ENCODE measurements at places on chromosomes 2 and 18. TPM values are rescaled to one million over a fixed set of nuclear protein-coding genes. Genes with fewer than 3 reads are reported as not detected.

DNA sequence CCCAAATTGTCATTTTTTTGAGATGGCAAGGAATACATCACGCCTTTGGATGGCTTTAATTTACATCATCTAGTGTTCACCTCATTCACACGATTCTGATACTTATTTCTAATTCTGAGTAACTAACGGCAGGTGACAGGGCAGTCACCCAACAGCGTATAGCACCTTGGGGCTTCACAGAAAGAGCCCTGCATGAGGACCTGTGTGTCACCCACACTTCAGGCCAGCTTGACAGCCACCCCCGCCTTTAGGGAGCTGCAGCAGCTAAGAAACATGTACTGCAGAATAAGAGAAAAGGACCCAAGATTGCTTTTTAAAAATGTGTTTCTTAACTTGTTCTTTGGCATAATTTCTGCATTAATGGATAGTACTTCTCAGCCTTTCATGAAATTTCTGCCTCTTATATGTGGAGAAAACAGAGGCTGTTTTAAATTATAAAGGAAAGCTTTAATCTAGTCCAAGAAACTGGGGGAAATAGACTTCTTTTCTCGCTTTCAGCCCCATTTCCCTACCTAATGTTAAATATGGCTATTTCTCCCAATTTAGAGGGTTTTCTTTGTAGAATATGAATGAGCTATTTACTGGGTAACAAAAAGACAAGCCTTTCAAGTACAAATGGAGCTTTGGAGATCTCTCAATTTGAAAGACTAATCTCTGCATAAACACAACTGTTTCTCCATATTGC is 245.1 kb downstream of the LDLRAD4 start:
- no peak for DNase-seq

- no peak for DNase-seq
These were observed 107.3 kb upstream of the MGAT5 start for GRCh38 chr2:134146620-134147019.

The SH2D6 gene
- 0.24 TPM for total RNA-seq

- no peak for DNase-seq
These were observed 834.4 kb upstream of the SLC39A10 start for GRCh38 chr2:194822657-194823056.

The TRIM43 gene
- total RNA-seq: not detected

The RND3 gene
- 20.4 TPM for total RNA-seq

DNA sequence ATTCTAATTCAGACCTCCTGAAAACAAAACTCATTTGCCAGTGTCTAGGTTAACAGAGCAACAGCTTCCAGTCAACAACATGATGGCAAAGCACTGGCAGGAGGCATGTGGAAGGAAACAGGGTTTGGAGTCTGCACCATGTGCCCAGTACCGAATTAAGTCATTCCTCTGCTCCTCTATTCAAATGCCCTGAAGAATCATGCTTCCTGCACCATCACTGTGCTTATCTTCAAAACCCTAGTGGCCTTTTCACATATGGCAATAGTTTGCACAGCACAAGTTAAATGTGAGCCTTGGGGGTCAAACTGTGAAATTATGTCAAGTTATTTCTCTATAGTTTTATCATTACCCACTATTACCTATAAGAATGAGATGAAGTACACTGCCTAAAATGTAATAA is 75.4 kb upstream of the GRB14 start:
- DNase-seq: no peak

DNA sequence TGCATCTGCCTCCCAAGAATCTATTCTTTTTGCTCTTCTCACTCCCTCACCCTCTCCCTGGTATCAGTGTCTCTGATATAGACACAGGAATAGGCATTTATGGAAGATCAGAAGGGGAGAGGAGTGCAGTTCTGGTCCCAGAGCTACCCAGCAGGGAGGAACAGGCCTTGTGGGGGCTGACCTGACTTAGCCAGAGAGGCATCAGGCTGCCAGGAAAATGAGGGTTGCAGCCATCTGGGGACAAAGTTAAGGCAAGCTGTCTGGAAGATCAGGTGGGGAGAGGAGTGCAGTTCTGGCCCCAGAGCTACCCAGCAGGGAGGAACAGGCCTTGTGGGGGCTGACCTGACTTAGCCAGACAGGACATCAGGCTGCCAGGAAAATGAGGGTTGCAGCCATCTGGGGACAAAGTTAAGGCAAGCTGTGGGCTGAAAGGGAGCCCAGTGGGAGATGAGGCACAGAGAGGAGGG is 69.9 kb upstream of the HK2 start:
- no peak for DNase-seq

GRCh38 chr2:69483696-69484095 is 46.5 kb upstream of the NFU1 start:
- no peak for DNase-seq

DNA sequence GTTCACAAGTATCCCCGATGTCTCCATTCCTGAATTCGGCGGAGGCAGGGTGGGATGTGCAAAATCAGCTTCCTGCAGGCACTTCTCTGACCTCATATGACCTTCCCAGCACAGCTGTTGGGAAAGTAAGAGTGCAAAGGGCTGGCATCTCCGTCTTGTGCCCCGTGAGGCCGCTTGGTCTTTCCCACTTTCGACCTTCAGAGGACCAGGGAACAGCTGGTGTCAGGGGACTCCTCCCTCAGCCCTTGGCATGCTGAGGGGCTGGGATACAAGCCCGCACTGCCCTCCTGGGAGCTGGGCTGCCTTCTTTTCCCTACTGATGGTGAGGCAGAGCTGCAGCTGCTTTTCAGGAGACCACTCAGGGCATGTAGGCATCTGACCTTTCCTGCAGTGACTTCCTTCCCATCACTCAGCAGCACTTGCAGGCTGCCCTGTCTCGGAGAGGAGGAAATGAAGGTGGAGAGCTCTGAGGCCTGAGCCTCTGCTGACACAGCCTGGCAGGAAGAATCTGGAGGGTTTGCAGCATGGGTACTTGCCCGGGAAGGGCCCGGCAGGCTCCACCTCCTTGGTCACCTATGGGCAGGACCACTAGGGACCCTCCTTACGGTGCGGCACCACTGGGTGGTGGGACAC is 277.2 kb upstream of the HS6ST1 start:
- peak; percentile 32 for DNase-seq

- DNase-seq: no peak
These were observed at the start of gene LYPD1 for GRCh38 chr2:132669908-132670495. LYPD1 (minus strand) TSS chr2:132670205; CDS start chr2:132669932, 273 bp downstream.

GRCh38 chr2:70938586-70938950 is 2.9 kb downstream of the ATP6V1B1 start:
- DNase-seq: no peak

DNA sequence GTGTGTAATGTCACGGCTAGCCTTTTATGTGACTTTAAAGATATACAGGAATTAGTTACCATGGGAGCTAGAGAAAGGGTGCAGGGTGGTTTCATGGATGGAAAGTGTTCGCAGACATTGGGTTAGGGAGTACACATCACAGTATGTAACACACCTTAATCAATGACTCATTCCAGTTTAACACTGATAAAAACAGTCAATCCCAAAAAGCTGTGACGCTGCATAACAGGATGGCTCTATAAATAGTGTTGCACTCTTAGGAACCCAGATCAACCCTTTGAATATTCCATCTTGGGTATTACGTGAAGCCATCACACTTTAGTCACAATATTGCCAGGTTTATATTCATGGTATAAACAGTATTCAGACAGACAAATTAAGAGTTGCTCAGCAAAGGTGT is 33.6 kb downstream of the CAB39 start:
- no peak for DNase-seq

The COLEC12 gene
- 9.1 TPM for total RNA-seq

- no peak for DNase-seq
These were observed 65.3 kb downstream of the LCLAT1 start for GRCh38 chr2:30512243-30512886.

The PPP1R1C gene
- total RNA-seq: 21.4 TPM

DNA sequence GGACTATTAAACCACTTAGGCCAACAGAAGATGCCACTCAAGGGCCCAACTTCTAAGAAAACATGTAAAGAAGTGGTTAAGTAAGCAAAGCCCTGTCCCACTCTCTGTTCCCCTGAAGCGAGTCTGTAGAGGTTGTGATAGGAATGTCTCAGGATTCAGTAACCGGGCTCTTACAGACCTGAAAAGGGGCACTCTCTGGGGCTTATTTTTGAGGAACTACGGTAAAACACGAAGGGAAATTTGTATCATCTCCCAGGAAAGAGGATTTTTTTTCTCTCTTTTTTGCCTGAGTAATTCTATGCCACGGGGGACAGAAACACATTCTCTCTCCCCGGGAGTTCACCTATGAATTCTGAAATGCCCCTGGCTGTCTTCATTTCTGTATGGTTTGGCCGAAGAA is 77.4 kb downstream of the VIT start:
- no peak for DNase-seq

DNA sequence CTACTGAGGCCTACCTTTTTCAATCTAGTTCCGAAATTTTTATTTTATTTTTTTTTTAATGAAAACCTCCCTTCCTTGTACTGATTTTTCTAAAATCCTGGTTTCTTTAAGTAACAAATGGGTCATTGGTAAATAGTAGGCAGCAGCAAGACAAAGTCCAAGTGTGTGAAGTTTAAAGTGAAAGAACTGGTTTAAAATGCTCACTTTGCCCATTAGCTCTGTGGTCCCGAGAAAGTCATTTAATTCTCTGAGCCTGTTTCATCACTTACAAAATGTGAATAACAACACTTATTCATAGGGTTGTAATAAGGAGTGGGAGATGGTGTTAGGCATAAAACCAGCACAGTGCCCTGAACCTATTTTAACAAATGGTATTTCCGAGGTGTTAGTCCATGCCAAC is 426.2 kb downstream of the ERBB4 start:
- DNase-seq: no peak

The CYP27A1 gene
- 10.5 TPM for total RNA-seq

- peak; percentile 61 for DNase-seq
These were observed 57.1 kb downstream of the ZFP36L2 start for GRCh38 chr2:43169099-43169945.

- no peak for DNase-seq
These were observed 243.9 kb downstream of the TRIB2 start for GRCh38 chr2:12960671-12961070.

The ALK gene
- 0.16 TPM for total RNA-seq

The SERPINB5 gene
- total RNA-seq: not detected

GRCh38 chr2:69646714-69647113 is 3.2 kb upstream of the AAK1 start:
- no peak for DNase-seq
